ENCODE measurements at places on chromosomes 16 and 17.

DNA sequence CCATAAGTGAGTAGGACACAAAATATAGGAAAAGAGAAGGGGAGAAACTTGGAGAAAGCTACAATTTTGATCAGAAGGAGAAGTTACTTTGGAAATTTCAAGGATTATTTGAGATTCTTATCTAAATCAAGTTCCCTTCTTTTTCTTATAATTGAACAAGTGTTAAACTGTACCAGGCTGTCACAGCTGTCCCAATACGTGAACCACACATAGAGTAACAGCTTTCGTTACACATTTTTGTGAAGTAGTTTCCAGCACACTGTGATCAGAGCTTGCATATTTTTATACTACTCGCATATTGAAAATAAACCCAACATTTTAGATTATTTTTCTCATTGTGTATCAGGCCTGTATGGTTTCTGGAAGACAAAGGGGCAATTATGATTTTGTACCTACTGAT lies 412.8 kb upstream of the PSMD7 start:
- no peak for DNase-seq

DNA sequence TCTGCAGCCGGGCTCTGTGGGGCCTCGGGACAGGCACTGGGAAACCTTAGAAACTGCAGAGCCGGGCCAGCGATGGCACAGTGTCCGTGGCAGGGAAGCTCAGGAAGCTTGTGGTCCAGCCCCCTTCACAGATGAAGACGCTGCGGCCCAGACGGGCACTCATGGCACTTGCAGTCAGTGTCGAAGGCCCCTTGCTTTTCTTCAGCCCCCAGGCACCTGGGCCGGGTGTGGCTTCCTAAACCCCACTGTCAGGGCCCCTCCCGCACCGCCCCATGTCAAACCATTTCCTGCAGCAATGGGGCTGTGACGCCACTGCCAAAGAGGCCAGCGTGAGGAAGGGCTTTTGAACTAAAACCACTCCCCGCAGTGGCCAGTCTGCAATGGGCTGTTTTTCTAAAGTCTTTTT lies 164.0 kb downstream of the LAT start:
- no peak for DNase-seq

DNA sequence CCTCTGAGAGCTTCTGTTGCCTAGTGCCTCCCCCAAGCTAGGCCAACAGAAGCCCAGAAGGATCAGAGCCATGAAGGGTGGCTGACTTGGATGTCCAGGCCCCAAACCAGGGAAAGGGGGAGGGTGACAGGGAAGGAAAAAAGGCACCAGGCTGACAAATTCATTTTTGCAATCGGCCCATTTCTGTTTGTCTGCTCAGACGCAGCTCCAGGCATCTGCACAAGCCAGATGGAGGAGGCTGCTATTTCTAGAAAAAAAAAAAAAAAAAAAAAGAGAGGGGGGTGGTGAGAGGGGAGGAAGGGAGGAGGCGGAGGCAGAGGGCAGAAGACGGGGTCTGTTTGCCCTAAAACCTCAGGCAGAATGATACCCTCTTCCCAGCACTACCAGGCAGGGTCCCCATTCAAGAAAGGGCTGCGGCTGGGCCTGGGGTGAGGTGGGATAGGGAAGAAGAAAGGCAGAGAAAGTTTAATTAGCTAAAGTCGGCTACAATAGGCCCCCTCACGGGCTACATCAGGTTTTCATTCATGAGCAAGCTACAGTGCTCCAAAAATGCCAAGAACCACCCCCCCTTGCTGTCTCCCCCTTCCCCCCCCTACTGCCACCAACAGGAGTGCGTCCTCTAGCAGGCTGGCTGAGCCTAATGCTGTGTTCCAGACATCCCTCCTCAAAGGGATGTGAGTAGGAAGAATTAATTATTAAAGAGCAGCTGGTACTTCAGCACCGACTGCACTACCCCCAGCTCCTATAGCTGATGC lies 2.4 kb downstream of the HDAC5 start:
- no peak for DNase-seq

GRCh38 chr17:72193391-72194106 lies 72.7 kb downstream of the SOX9 start:
- no peak for DNase-seq
